ENCODE measurements at places on chromosomes 5 and 9.

GRCh38 chr5:158967541-158967940, 132.2 kb downstream of the EBF1 start:
- peak; percentile 49 for DNase-seq

GRCh38 chr9:88197016-88197415, 58.7 kb upstream of the SPATA31C2 start:
- DNase-seq = no peak

DNA sequence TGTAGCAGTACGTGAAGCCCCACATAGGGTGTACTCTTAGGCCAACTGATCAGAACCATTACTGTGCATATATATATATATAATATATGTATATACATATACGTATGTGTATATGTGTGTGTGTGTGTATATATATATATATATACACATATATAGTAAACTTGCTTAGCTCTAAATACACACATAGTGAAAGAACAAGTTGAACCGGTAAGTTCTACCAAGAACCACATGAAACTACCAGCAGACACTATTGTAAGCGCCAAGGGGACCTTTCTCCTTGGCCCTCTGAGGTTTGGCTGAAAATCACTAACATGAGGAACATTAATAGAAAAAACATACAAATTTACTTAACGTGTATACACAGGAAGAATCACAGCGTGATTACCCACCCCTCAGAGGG, 1.8 kb upstream of the TARS1 start:
- peak; percentile 7 for DNase-seq

DNA sequence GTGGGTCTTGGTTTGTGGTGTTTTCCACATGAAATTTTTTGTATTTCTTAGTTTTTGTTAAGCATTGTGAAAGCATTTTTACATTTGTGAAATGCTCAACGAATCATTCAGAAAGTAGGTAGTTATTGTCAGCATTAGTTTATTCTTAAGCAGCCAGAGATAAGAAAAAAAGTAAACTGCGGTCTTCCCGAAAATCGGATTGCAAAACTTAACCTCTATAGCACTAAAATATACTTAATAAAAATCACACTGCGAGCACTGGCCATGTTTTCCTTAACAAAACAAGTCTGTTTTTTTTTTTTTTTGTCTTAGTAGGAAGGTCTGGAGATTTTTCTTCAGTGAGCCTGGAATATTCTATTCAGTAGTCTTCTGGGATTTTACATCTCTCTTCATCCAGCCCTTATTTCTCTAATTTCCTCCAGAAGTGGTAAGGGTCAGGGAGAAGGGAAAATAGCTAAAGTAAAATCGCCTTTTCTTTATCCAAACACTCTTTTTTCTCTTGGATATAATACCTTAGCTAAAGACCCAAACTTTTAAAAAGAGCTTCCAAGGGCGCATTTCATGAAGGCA, 289.9 kb downstream of the DMAC1 start:
- no peak for DNase-seq

- DNase-seq = no peak
Observed at GRCh38 chr9:69516353-69517322, 155.5 kb downstream of the APBA1 start.

DNA sequence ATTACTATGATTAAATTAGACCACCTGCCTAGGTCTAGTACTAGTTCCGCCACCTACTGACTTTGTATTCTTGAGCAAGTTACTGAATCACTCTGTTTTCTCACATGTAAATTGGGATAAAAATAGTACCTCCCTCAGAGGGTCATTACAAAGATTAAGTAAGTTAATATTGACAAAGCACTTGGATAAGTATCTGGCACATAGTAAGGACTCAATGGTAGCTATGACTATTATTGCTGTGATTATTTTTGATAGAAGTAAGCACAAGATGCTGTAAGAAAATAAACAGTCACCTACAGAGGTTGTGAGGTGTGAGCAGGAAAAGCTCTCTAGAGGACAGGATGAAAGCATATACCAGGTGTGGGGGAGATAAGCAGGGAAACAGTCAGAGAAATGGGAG, 173.1 kb upstream of the PAPPA start:
- DNase-seq = no peak

DNA sequence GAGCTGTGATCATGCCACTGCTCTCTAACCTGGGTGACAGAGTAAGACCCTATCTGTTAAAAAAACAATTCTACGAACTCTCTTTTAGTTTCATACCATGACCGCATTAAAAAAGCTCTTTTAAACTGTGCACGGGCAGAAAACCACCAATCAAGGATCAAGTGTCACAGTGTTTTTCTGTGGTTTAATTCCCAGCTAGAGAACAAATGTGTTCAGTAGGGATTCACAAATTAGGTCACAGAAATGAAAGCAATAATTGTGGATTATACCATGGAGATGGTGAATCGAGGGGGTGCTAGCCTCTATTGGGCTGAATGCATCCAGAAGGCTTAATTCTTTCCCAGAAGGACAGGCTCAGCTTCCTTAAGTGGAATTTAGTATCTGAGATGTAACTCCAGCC, 79.1 kb downstream of the ATG10 start:
- DNase-seq = no peak

DNA sequence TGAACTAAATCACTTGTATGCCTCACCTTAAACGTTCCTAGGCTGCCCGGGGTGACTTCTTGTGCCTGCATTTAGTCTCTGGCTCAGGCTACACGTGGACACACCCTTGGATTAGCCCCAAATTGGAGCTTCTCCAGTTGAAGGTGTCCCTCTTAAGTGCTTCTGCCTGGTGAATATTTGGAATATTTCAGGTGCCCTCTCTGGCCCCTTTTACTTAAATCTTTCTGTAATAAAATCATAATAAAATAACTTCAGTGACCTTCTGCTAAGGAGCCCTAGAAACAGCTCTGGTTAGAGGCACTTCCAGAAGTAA, 74.3 kb upstream of the KLF9 start:
- no peak for DNase-seq

DNA sequence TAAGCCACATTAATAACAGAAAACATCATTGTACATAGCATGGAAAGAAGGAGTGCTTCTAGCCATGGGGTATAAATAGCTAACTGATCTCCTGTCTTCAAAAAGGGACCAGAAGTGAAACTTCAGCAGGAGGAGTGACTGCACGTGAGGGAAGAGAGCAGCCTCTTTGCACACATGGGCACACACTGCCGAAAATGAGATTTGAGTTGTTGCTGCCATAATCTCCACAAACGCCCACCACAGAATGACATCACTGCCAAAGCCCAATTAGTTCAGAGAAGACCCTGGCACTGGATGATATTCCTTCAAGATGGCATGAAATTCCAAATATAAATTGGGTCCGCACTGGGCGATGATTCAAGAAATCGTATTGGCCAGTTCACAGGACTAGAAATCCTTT, 238.9 kb upstream of the NR4A3 start:
- peak; percentile 30 for DNase-seq

- DNase-seq = no peak
Observed at GRCh38 chr5:156479849-156480248, 152.9 kb downstream of the SGCD start.

- DNase-seq = peak; percentile 4
Observed at GRCh38 chr5:7372399-7372798, 23.5 kb upstream of the ADCY2 start.

GRCh38 chr9:123424131-123424530, 68.1 kb downstream of the CRB2 start:
- DNase-seq = no peak

GRCh38 chr9:109745335-109746283, 34.4 kb upstream of the PALM2AKAP2 start:
- DNase-seq = no peak

DNA sequence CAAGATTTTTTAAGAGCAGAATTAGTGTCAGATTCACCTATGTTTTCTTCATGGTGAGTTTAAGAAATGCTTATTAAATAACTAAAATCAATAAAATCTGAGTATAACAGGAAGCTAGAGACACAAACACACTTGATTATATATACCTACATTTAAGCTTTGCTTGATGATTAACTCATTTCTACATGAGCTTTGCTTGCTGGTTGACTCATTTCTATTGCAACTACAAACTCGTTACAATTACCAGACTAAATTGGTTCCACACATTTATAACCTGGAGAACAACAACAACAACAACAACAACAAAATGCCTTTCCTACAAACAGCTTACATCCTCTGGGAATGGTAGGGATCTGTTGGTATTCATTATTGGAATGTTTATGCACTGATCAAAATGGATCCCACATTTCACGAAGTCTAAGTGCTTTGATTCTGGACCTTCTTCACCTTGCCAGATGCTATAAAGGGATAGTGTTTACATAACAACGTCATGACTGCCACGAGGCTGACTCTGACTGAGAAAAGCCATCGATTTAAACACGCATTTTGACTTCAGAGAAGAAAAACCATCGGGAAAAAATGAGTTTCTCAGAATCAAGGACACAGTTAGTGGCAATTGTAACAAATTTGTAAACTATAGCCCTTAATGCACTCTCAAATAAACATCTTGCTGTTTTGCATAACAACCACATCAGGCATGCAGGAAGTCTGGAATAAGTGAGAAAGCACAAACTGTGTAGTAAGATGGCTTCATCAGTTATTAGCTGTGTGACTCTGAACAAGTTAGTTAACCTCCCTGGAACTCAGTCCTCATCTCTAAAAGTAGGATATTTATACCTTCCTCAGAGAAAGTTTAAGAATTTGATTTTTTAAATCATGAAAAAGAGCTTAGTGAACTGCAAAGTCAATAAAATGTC, 49.8 kb downstream of the RASEF start:
- DNase-seq = no peak

GRCh38 chr5:170781946-170782345, 1.6 kb upstream of the GABRP start:
- no peak for DNase-seq

GRCh38 chr5:126046846-126047571, 376.2 kb upstream of the GRAMD2B start:
- DNase-seq = no peak

DNA sequence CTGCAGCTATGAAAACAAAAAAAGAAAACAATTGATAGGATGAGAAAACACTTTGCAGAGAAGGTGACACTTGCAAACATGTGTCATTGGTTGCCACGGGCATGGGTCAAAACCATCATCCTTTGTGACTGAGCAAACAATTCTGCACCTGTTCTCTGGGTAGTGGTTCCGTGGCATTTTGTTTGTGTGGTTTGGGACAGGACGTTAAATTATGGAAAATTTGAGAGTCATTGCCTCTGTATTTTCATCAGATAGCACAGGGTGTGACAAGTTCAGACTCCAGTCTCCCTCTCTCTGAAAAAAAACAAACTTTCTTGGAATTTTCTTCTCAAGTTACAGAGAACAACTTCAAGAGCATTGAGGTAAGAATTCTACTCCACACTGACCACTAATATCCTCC, 113.4 kb upstream of the HMHB1 start:
- no peak for DNase-seq

DNA sequence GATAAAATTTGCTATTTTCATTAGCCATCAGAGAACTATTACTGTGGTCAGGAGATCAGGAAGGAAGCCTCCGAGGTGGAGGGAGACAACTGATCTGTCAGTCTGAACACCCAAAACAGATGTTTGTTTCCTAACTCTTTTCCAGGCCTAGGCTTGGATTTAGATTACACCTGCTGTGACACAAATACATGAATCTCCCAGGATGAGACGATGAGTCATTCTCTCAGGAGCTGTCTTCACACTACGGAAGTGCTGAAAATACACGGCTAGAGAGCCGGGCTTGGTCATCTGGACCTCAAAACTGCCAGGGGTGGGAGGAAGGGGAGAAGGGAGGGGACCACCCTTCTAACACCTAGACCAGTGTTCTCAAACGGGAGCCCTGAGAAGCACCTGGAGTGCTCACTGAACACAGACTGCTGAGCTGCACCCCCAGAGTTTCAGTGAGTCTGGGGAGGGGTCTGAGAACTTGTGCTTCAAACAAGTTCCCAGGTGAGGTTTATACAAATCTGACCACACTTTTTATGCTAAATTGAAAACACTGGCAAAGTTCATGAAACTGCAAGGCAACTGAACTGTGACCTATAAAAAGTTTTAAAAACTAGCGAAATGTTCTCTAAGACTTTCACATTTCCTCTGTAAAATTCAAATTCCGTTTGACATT, 80.3 kb upstream of the EQTN start:
- DNase-seq = peak; percentile 49

- DNase-seq = no peak
Observed at GRCh38 chr9:134724202-134724911, 82.8 kb downstream of the COL5A1 start.

GRCh38 chr9:68727636-68728035, 22.6 kb downstream of the PIP5K1B start:
- DNase-seq = no peak

DNA sequence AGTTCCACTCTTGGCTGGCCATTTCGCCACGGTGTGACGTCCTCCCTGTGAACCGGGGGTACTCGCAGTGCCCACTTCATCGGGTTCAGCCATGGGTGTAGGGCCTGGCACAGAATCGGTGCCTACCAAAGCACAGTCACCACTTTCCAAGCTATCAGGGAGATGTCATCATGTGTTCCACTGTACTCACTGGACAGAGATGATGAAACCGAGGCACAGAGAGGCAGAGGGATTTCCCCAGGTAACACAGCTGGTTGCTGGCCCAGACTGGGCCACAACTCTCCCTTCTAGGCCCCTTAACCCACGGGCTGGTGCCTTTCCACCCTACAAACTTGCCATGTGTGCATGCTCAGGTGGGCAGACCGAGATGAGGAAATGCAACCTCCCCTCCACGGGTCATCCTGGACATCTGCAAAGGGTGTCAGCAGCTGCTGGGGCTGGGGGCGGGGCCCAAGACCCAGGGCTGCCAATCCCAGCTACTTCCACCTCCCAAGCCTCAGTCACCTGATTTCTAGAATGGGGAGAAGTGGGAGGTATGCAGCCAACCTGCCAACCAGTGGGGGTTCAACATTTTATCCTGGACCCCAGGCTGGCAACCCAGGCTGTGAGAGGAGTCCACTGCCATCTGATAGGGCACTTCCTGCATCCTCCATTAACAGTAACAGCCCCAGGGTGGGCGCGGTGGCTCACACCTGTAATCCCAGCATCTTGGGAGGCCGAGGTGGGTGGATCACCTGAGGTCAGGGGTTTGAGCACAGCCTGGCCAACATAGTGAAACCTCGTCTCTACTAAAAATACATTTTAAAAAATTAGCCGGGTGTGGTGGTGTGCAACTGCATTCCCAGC, 893 bp upstream of the SH2D3C start:
- peak; percentile 88 for DNase-seq

DNA sequence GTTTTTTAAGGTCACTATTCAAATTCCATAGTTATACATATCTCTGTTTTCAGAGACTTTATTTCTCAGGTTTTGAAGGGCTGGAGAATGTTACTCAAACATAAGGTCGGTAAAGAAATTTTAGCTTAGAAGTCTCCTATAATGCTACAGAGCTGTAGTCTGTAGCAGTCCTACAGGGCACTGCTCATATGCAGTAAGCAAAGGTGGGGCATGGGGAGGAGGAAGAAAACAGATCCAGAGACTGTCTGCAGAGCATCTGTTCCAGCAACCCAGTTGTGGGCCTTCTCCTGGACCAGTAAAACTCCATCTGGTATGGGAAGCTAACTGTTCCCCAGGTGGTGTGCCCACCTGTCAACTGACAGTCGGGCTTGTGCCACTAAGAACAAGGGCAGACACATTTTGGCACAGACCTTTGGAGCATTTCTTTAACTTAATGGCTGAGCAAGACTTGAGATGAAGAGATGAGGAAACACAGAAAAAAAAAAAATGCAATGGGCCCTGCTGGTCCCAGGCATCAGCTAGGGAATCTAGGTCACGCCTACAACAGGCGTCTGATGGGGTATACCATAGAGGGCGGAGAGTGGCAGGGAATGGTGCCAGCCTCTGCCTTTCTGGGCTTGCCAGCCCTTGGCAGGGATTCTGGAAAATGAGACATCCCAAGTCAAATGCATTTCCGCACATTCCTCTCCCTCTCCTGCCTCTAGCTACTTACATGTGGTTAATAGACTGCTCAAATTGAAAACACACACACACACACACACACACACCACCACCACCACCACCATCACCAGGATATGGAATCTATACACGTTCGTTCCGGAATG, 218.9 kb downstream of the ARL15 start:
- no peak for DNase-seq

Measured in GM12865 (cell line).